ENCODE measurements at places on chromosomes 2 and 18.

GRCh38 chr2:134823431-134823830 is 15.0 kb upstream of the ACMSD start:
- DNase-seq: no peak

DNA sequence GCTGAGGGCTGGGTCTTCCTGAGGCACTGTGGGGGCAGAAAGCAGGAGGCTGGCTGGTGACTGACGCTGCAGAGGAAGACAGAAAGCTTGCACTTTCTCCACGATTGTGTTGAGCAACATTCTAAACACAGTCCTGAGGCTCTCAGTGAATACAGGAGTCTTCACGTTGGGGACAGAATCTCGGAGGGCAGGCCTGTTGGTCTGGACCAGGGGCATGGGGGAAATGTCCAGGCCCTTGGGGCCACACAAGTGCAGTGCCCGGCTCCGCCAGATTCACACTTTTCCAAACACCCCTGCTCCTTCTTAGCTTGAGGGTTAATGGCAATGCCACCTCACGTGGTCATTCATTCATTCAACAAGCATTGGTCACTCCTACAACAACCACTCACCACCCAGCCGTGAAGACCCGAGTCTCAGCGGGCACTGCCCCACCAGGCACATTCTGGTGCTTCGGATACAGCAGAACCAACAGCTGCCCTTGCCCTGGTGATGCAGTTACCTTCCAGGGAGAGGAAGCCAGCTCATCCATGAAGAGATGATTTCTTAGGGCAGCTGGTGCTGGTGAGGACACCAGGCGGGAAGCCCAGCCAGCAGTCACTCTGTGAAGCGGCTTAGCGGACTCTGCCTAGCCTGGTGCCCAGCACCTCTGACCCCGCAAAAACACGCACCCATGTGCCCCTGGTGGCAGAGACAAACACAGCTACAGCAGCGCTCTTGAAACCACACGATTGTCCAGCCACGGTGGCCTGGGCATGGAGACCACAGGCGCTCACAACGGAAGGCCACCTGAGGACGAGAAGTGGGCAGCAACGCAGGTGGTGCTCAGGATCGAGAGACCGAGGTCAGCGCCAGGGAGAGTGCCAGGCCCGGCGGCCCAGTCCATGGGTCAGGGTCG is 10.9 kb upstream of the GPC1 start:
- DNase-seq: peak; percentile 24

GRCh38 chr18:39764873-39765272 is 2190.2 kb upstream of the PIK3C3 start:
- DNase-seq: no peak

DNA sequence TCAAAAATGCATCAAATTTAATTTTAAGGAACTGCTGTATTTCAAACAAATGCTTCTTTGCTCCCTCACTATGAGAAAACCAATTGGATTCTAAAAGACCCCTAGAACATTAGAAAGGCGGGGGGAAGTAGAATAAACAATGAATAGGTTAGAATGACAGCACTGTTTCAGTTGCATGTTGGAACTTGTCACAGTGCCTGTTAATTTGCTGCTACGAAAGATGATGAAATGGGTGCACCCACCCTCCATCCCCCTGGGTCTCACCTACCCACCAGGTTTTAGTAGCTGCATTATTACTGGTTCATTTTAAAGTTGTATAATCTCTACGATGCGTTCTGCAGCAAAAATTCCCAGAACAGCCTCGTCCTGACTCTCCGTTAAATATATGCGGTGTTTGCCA is 193.0 kb upstream of the COPS8 start:
- no peak for DNase-seq

- no peak for DNase-seq
Observed at GRCh38 chr2:105746177-105747080, 1.7 kb downstream of the NCK2 start.

- no peak for DNase-seq
Observed at GRCh38 chr2:177711483-177712265, 319.1 kb downstream of the AGPS start.

GRCh38 chr2:238294393-238295143 is 6.2 kb upstream of the PER2 start:
- DNase-seq: no peak

- no peak for DNase-seq
Observed at GRCh38 chr2:177628831-177629230, 236.3 kb downstream of the AGPS start.

GRCh38 chr2:220277445-220277975 is 650.1 kb downstream of the SLC4A3 start:
- DNase-seq: peak; percentile 64

GRCh38 chr18:31792580-31792911 is 31.9 kb upstream of the SLC25A52 start:
- no peak for DNase-seq

DNA sequence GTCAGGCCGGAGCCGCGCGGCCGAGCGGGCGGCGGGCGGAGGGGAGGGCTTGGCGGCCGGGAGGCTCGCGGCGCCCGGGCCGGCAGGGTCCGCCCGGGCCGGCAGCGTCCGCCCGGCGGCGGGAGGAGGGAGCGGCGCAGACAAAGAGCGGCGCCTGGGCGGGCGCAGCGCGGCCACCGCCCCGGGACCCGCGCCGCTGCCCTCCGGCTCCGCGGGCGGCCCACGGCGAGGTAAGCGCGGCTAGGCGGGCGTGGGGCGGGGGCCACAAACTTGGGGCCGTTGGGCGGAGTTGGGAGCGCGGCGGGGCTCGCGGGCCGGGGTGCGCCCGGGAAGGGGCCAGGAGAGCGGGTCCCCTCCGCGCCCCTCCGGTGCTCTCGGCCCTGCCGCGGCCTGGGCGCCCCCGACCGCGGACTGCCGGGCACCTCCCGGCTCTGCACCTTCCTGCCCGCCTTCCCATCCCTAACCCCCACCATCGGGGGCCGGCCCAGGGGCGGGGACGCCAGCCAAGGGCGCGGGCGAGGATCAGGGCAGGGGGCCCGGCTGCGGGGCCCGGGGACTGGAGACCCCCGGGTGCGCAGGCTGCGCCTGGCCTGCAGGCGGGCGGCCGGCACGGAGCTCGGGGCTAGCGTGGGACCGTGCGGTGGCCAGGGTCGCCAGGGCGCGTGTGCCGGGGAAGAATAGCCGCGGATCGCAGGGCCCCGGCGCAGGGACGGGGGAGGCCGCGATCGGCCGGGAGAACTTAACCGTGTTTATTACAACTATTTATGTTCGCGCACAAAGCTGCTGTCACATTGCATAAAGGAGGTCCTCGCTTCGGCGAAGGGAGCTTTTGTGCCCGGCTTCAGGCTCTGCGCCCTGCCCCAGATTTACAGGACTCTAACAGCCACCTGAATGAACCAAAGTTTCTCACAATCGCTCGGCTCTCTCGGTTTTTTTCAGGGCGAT is at the start of gene NCK2:
NCK2 (plus strand) TSS at position 4 of the 945 bp plus-strand sequence. CDS start 110,152 bp downstream, outside the sequence.
- peak; percentile 17 for DNase-seq

GRCh38 chr2:88693911-88694414 is 2.5 kb downstream of the RPIA start:
- no peak for DNase-seq

DNA sequence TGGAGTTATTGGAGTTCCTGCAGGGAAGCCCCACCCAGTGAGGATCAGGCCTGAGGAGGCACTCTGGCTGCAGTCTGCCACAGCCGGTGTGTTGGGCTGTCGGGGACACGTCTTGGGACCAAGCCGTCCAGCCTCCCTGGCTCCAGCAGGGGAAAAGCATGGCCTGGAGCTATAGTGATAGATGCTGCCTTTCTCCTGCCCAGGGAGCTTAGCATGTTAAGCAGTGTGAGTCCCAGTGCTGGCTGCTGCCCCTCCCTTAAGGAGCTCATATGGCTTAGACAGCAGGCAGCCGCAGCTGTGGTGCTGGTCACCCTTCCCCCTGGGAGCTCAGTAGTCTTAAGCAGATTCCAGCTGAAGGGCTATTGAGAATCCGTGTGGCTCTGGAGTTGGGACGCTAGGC is 78.9 kb downstream of the CERS6 start:
- DNase-seq: no peak

DNA sequence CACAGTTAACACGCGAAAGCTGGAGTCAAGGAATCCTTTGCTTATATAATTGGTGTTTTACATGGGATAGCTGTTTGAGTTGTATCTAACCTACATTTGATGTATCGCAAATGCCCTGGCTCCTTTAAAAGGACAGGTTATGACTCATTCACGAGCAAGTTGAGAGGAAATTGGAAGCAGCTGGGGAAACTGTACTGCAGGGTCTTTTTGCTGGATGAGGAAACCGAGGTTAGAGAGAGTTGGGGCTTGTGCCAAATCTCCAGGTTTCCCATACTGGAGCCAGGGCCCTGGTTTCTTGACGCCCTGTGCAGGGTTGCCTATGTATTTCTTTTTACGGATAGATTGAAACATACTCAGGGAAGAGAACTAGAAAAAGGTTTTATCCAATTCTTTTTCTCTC is 60.0 kb upstream of the SPTBN1 start:
- DNase-seq: peak; percentile 58

GRCh38 chr2:26529406-26530239 is 51.7 kb upstream of the OTOF start:
- no peak for DNase-seq

GRCh38 chr2:137367361-137367760 is 596.9 kb upstream of the HNMT start:
- DNase-seq: no peak

DNA sequence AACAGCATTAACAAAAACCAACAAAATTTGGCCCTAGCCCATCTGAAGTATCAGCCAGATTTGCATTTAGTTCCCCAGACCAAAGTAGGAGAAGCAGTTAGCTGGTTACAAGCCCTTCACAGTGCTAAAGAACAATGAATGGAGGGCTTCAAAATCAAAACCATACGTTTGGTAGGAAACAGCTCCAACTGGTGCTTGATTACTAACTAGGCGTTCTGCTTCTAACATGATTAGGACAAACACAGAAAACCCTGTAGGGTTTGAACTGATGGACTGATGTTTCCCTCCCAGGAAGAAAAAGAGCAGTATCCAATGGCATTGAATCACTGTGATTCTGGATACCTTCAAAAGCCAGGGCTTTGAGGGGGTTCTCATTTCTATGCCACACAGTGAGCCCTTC is 20.5 kb upstream of the STAT4 start:
- DNase-seq: no peak

GRCh38 chr2:99974275-99974674 is 168.1 kb downstream of the AFF3 start:
- DNase-seq: peak; percentile 77

GRCh38 chr2:201118961-201119854 is 3.2 kb downstream of the CFLAR start:
- no peak for DNase-seq

DNA sequence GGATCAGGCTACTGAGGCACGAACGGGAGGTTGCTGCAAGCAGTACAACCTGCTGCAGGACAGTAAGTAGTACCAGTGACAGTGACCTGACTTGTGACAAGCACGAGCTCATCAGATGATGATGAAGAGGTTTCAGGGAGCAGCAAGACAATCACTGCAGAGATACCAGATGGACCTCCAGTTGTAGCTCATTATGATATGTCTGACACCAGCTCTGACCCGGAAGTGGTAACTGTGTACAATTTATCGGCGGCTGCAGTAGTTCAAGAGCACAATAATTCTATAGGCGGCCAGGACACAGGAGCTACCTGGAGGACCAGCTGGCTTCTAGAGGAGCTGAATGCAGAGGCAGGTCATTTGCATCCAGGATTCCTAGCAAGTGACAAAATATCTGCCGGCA is 64.0 kb upstream of the GULP1 start:
- no peak for DNase-seq

DNA sequence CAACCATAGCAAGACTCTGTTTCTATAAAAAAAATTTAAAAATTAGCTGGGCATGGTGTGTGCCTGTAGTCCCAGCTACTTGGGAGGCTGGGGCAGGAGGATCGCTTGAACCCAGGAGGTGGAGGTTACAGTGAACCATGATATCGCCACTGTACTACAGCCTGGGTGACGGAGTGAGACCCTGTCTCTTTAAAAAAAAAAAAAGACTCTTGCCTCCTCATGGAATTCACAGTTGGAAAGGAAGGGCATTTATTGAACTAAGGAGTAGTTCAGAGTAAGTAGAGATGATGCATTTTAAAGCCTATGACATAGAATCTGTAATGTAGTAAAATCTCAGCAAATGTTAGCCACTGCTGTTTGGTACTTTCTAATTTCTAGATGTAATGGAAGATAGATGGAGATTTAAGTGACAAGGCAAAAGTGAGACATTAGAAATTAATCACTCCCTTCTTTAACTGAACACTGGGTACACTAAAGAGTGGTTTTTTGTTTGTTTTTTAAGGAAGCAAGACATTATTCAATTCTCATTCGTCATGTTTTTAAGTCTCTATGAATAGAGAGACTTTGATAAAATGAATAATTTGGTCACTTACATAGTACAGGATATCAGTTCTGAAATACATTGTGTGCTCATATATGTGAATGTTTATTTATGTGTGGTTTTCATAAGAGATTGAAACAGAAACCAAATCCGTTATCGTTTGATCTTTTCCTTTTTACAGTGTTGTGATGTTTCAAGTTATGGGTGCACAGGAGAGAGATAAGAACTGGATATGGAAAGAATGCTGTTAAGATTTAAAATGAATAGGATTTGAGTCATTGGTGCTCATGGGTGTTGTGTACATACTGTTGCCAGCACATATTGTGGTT is 186.1 kb upstream of the STON1 start:
- peak; percentile 85 for DNase-seq

DNA sequence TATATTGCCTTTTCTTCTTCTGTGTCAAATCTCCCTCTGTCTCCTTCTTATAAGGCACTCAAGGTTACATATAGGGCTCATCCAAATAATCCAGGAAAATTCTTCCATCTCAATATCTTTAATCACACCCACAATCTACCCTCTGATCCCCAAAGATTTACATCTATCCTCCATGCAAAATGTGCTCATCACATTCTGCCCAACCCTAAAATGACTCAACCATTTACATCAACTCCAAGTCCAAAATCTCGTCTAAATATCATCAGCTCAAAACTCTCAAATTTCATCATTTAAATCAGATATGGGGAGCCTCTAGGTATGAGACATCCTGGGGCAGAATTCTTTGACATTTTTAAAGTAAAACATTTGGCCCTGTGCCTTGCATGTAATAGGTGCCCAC is 1349.8 kb downstream of the SUCLG1 start:
- DNase-seq: no peak

DNA sequence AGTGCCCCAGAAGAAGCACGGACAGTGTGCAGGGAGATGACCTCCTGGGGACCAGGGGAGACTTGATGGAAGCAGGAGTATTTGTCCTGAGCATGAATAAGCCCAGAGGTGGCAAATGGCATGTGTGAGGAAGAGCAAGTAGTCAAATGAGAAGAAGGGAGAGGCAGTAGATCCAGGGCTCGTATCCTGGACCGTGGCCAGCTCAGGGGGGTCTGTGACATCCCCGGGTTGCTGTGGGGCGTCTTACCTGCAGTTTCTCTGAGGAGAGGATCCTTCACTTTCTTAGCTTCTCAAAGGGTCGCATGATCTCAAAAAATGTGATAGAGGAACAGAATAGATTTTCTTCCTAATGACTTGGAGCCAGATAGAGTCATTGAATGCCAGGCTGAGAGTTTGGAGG is 57.0 kb upstream of the FOSL2 start:
- DNase-seq: no peak

Measured in HT1080 (cell line).